ENCODE measurements at places on chromosomes 7 and 10.

GRCh38 chr10:78065611-78066010 lies 31.9 kb downstream of the RPS24 start:
- DNase-seq: no peak

DNA sequence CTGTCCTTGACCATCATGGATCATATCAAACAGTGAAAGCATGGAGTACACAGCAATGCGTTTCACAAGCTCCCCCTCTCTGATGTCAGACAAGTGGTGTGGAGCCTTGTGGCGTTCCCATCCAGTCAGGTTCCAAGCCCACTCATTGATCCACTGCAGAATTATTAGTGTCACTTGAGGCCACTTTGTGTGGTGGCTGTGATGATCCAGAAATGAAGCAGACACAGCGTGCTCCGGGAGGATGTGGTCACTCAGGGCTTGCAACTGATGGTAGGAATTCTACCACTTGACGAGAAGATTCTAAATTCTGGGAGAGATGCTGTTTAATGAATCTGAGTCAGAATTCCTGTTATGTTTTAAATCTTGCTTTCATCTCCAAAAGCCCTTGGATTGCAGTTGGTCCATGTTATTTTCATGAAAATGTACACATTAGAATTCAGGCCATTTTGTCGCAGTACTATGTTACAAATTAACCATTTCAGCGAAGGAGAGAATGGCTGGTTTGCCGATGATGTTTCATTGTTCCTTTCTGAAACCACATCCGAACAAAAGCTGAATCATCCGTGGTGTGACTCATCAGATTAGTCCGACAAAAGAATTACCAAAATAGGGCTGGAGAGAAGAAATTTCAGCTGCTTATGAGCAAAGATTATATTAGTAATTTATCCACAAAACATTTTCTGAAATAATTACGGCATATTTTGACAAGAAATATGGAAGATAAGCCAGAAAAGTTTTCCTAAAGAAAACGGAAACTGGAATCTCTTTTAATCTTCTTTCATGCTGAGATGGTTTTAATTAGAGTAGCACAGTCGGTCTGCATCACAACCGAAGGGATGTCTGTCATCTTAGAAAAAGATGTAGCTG lies 48.1 kb downstream of the INSYN2A start:
- DNase-seq: no peak

DNA sequence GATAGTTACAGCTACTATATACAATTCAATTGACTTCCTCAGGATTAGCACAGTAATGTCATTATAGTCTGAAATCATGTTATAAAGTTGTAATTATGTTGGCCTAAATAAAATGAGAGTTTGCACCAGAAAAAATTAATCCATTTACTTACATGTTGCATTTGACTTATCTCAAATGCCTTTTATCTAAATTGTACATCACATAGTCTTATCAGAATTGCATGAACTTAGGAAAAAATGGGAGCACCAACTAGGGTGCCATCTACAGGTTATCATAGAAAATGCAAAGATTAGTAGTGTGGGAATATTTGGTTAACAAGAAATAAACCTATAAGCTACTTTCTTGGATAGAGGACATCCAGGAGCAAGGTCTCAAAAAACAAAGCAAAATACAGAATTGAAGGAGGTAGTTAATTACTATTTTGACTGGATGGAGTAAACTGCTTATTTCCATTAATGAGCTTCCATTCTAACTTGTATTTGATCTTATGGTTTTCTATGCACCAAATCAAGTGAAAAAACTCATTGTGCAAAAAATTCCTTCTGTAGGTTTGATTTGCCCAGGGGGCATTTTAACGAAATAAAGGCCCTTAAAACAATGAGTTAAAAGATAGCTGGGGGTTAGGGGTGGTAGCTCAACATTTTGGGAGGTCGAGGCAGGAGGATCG lies 60.0 kb upstream of the ORC5 start:
- no peak for DNase-seq

GRCh38 chr7:7681191-7681935 lies 37.0 kb downstream of the RPA3 start:
- peak; percentile 74 for DNase-seq

DNA sequence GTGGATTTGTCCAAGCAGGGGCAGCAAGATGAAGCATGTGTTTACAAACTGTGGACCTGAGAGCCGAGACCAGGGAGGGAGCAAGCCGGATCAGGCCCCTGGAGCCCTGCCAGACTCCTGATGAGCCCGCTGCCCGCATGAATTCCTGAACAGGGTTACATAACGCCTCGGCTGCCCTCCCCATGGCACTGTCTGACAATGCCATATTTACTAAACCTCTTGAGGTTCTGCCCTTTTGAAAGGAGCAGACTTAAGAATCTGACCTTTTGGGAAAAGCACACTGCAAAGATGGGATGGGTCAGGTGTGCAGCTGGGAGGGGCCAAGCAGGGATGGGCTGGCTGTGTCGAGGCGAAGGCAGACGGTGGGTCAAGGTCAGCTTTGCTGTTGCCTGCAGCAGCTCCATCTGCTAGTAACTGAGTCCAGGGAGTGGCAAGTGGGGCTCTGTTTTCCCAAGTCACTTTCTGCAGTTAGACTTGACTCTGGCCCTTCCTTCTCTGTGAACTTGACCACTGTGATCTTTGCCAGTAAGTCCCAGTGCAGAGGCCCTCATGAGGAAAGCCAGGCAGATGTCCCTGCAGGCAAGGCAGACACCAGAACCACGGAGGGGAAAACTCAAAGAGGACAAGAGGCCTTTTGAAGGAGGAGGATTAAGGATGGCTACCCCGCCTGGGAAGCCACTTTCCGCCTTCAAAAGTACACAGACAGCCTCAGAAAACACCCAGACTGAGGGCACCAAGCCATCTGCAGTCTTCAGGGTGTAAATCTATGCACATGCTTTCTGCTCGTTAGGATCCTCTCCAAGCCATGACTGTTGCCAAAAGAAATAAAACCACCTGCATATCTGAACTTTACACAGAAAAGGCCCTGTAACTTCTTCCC lies 175.8 kb downstream of the TNS3 start:
- DNase-seq: no peak

DNA sequence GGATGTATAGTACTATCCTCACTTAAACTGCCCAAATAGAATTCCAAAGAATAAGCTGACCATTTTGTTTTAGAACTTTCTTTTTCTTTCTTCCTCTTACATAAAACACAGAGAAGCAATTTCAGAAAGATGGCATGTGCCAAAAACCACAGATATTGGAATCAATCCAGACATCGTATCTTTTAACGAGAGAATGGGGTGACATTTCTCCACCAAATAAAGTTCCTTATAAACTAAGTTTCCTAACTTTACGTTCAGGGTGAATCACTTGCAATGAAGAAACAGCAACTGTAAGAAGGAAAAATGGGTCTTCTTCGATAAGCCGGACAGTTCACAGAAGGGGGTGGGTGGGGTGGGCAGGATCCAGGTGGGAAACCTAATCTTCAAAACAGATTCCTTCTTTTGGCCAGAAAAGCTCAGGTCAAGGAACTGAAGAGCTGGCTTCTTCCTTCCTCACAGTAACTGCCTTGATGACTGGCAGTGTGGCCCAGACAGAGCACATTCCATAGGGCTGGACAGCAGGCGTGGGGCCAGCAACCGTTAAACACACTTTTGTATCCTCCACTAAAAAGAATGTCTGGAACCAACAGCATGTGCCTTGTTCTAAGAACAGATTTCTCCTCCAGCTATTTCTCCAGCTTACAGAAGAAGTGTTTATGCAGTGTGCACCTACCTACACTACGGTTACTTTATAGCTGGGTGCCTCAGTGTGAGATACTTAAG lies 31.5 kb downstream of the CREB3L2 start:
- no peak for DNase-seq

DNA sequence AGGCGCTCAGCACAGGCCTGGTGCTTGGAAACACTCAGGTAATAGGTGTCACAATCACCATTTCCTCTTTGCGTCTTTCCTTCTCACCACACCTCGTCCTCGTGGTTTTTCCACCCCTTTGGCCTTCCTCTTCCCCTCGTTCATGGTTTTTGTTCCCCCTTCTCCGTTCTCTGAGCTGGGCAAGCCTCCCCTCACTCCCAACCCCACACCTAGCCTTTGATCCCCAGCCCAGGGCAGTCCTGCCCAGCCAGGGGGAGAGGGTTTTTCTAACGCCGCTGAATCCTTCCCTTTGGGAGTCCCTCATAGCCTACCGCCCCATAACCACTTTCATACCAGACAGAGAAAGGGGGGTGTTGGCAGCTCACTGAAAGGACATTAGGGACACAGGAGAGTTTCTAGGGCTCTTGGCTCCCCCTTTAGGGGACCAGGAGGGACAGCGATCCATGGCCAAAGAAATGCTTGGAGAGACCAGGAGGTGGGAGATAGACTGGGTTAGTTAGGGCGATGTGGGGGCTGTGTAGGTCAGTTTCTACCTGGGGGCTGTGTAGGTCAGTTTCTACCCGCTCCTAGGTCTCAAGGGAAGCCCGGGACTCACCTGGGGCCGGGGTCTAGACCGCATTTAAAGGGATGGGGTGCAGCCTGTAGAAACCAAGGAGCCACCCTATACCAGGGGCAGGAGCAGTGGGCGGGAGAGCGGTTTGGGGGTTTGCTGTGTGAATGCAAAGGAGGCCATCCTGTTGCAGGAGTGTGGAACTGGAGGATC lies 1.4 kb downstream of the EPHB4 start:
- DNase-seq: no peak

GRCh38 chr10:26474026-26474425 lies 35.9 kb downstream of the APBB1IP start:
- no peak for DNase-seq

DNA sequence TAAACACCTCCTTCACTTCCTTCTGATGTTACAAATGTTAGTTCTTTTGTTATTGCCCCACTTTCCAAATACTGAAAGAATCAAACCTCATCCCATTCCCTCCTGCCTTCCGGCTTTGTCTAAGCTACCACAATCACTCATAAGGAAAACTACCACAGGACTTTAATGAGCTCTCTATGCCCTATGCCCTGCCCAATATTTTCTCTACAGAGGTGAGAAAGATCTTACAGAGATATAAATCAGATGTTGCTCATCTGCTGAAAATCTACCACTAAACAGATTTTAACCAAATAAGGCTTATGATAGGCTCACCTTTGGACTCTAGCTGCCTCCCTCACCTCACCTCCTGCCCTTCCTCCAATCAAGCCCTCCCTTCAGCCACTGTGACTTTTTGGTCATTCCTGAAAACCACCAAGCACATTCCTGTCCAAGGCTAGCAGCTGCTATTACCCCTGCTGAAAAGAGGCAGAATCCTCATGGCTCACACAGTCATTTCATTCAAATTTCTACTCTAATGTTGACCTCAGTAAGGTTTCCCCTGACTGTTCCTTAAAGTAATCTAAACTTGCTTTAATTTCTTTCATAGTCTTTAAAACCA lies 7.7 kb downstream of the ZNF33B start:
- no peak for DNase-seq

DNA sequence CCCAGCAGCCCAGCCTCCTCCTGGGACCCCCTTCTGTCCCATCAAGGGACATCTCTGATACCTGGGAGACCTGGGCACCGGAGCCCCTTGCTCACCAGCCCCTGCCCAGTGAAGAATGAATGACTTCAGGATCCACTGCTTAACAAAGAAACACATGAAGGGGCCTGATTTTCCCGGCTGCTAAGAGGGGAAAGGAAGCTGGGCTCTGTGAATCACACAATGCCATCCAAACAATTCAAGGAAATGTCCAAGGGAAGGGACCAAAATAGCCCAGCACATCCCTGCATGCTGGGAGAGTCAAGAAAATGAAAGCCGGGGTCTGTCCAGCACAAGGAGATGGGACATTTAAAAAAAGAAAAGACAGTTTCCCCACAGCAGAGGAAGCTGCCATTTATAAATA lies 128.7 kb upstream of the JCAD start:
- no peak for DNase-seq

- DNase-seq: no peak
Measured at GRCh38 chr10:6530966-6531365, 49.1 kb downstream of the PRKCQ start.

DNA sequence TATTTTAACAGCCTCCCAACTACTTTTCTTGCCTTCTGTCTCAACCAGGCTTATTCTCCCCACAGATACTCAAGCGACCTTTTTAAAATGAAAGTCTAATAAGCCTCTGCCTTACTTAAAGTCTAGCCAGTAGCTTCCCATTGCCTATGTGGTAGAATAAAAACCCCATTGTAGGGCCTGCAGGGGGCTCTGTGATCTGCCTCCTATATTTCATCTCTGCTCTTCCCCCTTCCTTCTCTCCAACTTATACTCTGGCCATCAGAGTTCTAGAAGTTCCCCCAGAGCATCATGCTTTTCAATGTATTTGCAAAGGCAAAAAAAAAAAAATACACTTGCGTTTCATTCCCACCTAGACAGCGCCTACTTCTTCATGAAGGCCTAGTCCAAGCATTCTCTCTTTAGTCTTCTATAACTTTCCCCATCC lies 167.7 kb upstream of the ADO start:
- DNase-seq: no peak

Data from NCI-H1417 treated with DMSO at 0.1 percent for 48 hours (cell line).